ENCODE measurements at places on chromosomes 5 and 9.

DNA sequence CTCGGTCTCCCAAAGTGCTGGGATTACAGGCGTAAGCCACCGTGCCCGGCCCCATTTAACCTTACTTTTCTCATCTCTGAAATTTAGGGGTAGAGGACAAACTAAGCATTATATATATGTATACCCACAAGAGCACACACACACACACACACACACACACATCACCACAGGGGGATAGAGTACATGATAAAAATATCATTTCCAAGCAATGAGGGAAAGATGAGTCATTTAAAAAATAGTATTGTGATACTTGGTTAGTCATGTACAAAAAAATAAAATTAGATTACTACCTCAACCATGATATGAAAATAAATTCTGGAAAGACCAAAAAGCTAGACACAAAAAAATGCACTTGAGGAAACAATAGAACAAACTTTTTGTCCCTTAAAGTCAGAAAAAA is 67.2 kb downstream of the CDH18 start:
- no peak for DNase-seq

DNA sequence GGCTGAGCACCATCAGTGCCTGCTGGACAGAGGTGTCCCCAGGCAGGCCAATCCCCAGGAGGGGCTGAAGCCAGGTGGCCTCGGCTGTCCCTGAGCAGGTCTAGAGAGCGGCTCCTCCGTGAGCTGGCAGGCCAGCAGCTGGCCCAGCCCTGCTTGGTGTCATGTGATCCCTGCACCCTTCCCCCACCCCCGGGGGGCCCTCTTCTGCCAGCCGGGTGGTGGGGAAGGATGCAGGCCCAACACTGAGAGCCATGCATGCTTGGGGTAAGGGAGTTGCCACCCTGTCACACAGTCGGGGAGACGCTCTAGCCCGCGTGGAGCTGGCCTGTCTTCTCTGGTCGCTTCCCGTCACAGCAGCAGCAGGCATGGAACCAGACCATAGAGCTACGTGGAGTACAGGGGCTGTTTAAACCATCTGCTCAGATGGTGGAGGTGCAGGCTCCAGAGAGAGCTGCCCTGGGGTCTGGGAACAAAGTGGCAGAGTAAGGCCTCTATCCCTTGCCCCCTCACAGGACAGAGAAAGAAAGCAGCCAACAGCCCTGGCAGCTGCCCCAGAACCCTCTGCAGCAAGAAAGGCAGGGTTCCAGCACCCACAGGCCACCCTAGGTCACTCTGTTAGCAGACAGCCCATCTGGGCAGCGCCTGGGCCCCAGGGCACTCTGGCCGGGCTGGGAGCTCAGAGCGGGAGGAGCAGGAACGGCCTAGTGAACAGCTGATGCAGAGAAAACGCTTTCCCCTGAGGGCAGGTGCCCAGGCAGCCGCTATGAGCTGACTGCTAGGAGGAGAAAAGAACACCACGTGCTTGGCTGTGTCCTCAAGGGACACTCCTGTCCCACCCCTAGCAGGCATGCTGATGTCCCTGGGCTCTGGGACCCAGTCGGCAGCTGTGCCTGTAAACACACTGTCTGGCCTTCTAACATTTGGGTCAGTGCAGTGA is 6.8 kb downstream of the RALGDS start:
- no peak for DNase-seq

DNA sequence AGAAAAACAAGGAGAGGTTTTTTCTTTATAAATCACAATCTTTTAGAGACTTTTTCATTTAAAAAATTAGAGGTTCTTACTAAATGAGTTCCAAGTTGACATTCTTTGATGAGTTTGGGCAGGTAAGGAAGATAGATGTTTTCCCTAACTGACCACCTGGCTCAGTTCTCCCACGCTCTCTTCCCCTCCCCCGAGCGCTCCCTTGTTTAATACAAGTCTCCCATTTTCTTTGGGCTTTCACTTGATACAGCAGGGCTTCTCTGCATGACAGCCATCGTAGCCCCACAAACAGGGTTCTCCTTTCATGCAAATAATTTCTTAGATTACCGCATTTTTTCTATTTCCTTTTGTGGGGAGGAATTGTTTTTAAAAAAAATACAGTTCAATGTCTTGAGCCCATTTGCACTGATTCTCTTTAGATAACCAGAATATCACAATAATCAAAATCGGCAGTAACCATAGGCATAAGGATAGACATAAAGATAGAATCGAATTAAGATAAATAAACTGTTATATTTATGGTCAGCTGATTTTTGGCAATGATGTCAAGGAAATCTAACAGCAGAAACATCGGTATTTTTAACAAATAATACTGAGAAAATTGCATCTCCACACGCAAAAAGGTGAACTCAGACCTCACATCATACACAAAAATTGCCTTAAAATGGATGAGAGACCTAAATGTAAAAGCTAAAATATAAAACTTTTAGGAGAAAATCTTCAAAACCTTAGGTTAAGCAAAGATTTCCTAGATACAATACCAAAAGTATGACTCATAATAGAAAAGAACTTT is 325.4 kb downstream of the PIK3R1 start:
- DNase-seq, result no peak

- DNase-seq, result no peak
These were observed 822 bp downstream of the DENND4C start for GRCh38 chr9:19231126-19231903.

DNA sequence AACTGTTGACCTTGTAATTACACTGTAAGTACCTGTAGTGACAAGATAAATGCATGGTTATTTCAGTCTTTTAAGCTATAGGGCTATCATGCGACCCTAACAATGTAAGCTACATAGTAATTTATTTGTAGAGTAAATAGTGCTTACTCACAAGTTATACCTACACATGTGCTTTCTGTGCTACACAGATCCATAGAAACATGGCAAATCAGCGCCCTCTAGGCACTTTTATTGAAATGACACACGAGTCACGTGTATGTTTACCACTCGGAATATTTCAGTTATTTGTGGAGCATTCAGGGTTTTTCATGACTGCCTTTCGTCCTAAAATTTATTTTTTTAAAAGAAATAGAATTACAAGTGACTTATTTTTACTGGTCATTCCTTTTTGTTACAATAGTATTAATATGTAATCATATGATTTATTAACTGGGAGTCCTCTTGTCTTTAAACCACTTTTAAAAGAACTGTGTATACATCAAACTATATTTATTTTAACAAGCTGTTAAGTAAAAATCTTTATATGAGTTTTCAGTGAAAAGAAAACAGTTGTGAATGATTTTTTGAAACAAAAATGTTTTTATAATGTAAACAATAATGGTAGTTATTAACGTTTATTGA is 1242.3 kb upstream of the WWC1 start:
- no peak for DNase-seq

DNA sequence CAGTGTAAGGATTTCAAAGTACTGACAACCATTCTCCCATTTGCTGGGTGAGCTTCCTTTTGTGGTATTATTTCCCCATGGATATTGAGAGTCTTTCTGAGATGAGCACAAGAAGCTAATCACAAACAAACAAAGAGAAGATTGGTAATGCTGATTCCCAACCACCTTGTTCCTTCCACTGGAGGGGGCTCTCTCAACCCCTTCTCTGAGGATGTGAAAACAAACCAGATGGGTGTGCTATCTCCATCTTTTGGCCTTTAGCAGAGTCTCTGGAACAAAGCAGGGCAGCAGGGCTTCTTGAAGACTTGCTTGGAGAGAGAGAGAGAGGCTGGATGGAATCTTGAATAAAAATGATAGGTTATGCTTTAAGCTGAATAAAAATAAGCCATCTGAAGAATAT is 576.7 kb upstream of the ZNF462 start:
- no peak for DNase-seq

GRCh38 chr9:69213647-69214046 is 39.6 kb downstream of the TJP2 start:
- no peak for DNase-seq

- no peak for DNase-seq
These were observed 432.1 kb upstream of the BRINP1 start for GRCh38 chr9:119801311-119801710.

DNA sequence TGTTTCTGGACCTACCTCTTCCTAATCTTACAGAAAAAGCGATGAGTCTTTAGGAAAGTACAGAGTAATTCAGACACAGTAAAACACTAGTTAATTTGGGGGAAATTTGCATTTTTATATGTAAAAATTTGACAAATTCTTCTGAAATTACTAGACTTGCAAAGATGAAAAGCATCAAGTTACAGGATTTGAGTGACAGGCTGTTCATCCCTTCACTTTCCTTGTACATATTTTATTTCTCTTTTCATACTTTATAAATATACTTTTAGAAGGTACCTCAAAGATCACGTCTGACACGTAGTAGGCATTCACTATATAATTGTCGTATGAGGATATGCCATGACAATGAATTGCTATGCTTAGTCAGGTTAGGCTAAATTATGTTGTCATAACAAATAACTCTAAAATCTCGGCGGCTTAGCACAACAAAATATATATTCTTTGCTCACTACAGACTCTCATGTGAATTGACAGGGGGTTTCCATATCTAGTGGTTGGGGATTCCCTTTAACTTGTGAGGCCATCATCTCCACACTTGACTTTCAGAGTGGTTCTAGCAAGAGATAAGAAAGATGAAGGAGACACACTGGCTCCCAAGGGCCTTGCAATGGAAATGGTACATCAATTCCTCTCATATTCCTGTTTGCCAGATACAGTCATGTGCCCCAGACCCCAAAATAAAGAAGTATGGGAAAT is 154.1 kb upstream of the TUT7 start:
- DNase-seq, result no peak

DNA sequence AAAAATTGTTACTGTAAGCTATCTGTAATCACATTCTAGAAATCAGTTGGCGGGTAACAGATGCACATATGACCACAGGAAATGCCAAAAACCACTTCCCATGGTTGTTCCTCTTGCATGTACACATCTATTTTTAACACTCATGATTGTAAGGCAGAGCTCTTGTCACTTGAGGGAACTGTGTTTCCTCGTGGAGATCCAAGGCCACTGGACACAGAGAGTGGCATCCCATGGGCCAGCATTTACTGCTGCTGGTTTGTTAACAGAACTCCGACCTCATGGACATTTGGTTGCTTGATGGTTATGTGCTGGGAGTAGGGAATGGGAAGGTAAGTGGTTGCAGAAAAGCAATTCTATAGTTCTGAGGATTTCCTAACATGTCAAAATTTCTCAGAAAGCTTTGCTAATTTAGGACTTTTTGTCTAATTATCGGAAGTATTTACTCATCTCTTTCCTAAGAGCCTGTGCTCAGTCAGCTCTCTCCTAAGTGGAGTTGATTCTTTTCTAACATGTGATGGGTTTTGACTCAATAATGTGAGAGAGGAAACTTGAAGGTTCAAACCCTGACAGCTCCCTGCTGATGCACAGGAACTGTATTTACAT is 202.0 kb upstream of the NR3C1 start:
- no peak for DNase-seq

DNA sequence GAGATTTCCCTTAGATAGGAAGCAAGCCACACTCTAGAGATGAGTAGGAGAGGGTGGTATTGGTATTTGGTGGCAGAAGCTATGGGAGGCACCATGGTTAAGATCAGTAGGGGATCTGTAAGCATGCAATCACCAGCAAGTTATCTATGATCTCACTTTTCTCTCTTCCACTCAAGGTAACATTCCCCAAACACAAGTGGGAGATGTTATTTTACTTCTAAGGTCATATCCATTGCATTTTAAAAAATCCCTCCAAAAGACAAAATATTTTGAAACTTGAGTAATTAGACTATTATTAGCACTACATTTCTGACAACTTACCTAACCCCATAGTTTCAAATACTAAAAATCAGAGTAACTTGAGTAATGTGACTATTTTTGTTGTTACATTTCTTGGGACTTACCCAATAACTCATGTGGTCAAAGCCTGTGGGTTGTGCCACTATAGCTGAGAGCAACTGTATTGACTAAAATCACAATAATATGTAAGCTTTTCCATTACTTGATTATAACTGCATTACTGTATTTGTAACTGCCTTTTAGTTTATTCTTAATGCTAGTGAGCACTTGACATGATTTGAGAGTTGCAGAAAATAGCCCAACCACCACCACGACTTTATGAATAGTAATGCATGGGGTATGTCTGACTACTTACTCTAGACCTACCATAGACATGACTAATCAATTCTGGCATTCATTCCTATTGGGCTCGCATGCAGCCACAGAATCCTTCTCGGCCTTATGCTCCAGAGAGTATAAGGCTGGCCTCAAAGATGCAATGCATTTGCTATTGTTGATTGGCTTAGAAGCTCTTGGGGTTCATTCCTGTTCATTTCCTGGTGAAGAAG is 264.7 kb downstream of the TRIM32 start:
- DNase-seq, result no peak

GRCh38 chr9:9625248-9625647 is 987.6 kb downstream of the PTPRD start:
- DNase-seq, result no peak

- no peak for DNase-seq
These were observed 440.6 kb upstream of the MPDZ start for GRCh38 chr9:13719981-13720676.

DNA sequence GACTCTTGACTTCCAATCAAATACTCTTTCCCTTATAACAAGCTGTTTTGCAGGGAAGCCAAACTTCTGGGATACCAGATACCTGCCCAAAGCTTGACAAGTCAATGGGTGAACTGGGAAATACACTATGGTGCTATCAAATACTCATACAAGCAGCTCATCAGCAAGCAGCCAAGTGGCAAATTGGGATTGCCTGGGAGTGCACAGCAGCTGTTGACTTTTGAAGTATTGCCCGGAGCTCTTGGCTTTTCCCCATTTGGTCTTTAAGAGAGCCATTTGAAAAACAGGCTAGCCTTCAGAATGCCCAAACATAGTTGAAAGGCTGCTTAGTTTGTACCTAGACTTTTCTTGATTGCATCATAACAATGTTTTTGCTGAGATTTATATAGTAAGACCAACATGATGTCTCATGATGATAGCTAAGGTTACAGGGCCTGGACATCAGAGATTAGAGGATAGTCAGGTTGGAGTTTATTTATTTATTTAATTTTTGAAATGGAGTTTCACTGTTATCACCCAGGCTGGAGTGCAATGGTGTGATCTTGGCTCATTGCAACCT is 210.1 kb upstream of the ZNF608 start:
- no peak for DNase-seq

- DNase-seq, result no peak
These were observed 68.1 kb upstream of the FREM1 start for GRCh38 chr9:14978022-14979000.

DNA sequence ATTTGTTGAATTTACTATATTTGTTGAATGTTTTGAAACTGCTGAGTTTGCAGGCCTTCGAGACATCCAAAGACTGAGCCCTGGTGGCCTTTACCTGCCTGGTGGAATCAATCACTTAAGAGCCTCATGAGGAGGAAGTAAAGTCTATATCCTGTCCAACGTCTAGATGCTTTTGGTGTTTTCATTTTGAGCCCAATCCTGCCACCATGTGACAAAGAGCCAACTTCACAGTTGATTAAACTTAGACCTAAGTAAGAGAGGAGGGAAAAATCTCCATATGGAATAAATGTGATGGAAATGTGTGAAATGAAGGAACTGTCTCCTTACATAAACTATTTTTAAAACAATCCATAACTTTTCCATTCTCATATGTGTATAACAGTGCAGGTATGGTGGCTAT is 220.1 kb downstream of the PRR16 start:
- no peak for DNase-seq

All from stimulated activated CD8-positive, alpha-beta memory T cell treated with anti-CD3 and anti-CD28 coated beads, Interleukin-15, amount 100 ng/mL, for 4 hours (primary cell).